NCI-H1092 treated with DMSO at 0.1 percent for 48 hours (cell line): ENCODE measurements at places on chromosomes 11 and 22.

DNA sequence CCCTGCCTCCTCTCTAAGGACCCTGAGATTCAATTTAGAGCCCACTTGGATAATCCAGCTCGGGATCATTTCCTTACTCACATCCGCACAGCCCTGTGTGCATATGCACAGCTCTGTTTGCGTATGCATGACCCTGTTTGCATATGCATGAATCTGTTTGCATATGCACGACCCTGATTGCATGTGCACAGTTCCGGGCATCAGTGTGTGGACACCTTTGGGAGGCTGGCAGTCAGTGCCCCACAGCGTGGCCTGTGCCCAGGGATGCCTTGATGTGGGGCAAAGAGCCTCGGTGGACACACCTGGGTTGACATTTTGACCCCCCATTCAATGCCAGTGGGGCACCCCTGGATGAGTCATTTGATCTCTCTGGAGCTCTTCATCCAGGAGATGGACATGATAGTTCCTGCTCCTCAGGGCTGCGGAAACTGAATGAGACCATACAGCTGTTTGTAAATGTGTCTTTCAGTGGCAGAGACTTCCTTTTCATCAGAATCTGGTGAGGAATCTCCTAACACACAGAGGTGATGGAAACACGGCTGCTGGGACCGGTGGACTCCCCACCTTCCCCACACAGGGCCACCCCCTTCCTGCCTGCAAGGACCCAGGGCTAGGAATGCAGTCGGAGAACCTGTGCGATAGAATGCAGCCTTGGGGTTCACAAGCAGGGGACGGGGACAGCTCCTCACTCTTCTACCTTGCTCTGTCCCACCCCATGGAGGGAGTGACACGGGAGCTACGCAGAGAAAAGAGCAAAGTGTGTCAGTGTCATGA lies 41.2 kb downstream of the MYEOV start:
- DNase-seq: no peak

- DNase-seq: no peak
Observed at GRCh38 chr11:77450227-77450626, 23.7 kb downstream of the PAK1 start.

- peak; percentile 4 for DNase-seq
Observed at GRCh38 chr11:83671289-83671688, 385.1 kb upstream of the CCDC90B start.

DNA sequence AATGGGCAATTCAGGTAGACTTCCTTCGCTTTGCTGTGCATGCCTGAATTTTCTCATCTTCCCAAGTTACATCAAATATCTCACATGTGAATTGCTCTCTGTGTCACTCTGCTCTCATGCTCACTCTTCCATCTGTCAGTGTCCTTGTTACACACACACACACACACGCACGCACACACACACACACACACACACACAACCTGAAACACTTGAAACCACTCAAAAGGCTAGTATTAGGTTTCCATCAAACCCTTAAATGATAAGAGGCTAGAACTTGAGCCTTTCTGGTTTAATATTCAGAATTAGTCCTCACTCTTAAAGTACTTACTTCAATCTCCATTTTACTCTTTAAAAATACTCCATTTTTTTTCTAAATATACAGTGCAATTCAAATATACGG lies 282.4 kb downstream of the C11orf87 start:
- DNase-seq: peak; percentile 21
